Esophagus squamous epithelium (tissue), 5 donors: ENCODE measurements at places on chromosomes 12 and 14. TPM values are rescaled to one million over a fixed set of nuclear protein-coding genes. Genes with fewer than 3 reads are reported as not detected.

DNA sequence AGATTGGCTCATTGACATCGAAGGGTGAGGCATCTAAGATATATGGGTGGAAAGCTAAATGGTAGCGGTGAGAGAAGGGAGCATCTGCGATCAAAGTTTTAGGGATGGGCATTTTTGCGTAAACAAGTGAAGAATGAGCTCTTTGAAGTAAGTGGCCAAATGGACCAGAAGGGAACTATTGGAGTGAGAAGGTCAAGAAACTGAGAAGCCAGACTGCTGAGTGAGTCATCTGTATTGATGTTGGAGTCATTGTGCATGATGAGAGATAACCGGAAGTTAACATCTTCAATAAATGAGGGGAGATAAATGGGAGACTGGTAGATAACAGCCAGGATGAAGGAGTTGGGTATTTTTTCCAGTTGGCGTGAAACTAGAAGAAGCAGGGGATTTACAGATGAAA, 271.9 kb upstream of the PDE3A start:
- no peak for DNase-seq

GRCh38 chr12:6056406-6057240, 67.8 kb downstream of the VWF start:
- DNase-seq = no peak

- no peak for DNase-seq
These were observed 13.5 kb downstream of the HECTD1 start for GRCh38 chr14:31194095-31194494.

- no peak for DNase-seq
These were observed 228.6 kb downstream of the DACT1 start for GRCh38 chr14:58866391-58866790.

CLEC1A gene
- not detected for total RNA-seq

DNA sequence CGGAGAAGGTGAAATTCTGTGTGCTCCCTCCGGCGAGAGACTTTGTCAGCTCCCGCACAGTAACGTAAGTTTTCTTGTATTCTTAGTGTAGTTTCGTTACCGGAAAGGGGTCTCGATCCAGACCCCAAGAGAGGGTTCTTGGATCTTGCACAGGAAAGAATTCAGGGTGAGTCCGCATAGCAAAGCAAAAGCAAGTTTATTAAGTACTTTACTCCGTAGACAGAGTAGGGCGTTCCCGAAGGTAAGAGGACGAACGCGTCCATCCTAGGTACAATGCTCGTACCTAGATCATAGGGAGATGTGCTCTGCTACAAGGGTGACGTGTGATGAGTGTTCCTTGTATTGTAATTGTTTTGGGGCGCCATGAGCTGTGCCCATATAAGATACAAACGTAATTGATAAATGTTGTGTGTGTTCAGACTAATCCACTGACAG, 293 bp downstream of the IFI27L1 start:
- DNase-seq = no peak

DNA sequence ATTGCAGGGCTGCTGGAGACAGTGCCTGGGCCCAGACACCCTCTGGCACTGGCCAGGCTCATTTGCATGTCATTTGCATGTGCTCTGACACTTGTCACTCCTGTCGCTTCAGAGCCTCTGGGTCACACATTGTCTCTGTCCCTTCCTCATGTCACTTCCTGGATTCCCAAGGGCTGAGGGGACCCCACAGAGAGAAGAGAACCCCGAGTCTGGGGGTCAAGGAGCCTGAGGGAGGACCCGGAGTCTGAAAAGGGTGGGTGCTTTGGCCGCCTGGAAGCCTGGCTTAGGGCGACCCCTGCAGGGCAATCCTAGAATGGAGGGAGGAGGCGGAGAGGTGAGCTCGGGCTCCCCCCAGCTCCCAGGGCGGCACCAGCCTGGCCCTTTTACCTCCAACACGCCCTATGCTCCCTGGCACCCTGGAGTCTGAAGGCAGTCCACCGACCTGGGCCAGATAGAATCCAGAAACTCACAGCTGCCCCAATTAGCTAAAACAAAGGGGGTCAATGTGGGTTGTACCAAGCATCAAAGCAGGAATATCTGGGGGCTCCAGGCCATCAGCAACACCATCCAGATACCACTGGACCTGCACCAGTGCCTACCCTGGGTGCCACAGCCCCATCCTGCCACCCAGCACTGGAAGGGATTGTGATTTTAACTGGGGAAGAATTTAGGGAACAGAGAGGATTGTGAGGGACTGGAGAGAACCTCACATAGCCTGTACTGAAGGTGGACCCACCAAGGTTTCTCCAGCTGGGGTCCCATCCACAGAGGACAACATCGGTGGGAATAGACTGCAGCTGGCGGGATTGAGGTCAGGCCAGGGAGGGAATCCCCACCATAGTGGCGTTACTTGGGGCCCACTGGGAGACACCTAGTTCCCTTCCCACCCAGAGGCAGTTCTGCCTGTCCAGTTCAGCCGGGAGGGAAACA, 21.8 kb upstream of the KRT78 start:
- DNase-seq = no peak

DNA sequence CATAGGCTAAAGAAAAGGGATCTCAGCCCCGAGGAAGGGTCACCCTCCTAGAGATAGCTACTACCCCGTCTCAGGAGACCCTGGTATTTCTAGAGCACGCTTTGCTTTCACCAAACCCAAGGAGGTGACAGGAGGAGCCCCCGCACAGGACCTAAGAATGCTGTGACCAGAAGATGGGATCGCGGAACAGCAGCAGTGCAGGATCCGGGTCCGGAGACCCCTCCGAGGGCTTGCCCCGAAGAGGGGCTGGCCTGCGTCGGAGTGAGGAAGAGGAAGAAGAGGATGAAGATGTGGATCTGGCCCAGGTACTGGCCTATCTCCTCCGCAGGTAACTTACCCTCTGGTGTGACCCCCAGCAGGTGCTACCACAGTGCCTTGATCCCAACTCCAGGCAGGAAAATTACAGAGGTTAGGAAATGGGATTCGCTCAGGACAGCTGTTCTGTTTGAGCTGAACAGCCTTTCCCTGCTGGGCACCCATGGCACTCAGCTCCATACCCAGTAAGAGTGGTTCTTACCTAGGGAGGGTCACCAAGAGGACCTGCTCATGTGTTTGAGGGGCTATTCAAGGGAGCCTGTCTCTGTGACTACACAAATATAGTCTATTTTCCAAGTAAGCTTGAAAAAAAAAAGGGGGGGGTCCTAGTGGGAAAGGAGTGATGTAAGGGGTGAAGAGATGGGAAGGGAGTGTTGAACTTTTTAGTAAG, 826 bp upstream of the NRL start:
- no peak for DNase-seq

DNA sequence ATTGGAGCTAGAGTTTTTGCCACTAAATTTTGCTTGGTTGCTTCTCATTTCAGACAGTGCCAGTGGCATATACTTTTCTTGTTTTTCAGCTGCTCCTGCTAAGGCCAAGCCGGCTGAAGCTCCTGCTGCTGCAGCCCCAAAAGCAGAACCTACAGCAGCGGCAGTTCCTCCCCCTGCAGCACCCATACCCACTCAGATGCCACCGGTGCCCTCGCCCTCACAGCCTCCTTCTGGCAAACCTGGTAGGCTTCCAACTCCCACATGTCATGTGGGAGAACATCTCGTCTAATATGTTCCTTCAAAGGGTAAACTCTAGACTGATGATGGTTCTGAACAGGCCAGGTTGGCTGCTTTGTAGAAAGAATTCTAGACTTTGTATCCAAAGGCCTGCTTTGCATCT, 11.0 kb downstream of the DLST start:
- DNase-seq = no peak

PRR4 gene
- total RNA-seq = not detected
